Hypothalamus (tissue), 51 donors: ENCODE measurements at places on chromosomes 11 and 22.

DNA sequence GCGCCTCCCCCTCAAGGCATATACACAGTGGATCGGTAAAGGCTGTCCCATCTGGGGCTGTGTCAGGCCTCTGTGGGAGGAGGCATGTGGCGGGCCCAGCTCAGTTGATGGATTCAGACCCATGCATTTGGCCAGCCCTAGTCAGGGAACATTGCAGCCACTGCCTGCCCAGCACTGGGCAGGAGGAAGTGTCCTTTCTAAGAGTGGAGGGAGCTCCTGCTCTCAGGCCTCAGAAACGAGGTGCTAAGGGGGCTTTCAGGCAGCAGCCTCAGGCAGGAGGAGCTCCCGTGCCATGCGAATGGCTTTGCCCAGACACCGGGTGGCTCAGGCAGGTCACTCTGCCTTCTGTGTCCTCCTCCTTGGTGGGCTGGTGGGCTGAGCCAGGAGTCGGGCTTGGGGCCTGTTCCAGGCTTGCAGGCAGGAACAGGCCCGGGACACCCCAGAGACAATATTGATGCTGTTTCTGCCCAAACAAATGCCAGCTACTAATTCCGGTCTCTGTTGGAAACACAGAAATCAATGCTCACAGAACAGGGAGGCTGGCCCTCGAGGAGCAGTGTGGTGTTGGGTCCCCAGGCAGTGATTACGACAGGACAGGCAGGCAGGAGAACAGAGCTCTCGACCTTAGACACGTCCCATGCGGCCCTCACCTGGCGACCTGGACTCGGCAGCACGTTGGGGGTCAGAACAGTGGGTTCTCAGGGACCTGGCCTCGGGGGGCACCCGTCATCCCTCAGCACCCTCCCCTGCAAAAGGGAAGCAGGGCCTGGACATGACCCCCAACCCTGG lies 42.3 kb upstream of the CCDC188 start:
- DNase-seq = no peak

- DNase-seq = no peak
Observed at GRCh38 chr11:124740277-124740882, 638 bp downstream of the NRGN start.

- DNase-seq = no peak
Observed at GRCh38 chr11:88414385-88414861, 76.9 kb upstream of the CTSC start.

DNA sequence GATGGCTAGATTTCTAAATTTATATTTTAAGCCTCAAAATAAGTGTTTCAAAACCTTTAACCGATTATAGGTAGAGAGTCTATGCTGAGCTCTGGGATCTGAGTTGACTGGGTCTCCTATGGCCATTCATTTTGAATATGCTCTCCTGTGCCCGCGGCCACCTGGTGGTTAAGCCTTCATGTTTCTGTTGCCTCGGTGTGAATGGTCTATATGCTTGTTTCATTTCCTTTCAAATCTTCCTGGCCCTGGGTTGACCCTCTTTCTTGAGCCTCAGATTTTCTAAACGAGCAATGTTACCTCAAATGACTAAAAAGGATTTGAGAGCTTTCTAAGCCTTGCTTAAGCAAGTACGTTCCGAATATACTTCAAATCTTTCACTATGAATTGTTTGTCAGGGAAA lies 789.4 kb upstream of the KIRREL3 start:
- no peak for DNase-seq

DNA sequence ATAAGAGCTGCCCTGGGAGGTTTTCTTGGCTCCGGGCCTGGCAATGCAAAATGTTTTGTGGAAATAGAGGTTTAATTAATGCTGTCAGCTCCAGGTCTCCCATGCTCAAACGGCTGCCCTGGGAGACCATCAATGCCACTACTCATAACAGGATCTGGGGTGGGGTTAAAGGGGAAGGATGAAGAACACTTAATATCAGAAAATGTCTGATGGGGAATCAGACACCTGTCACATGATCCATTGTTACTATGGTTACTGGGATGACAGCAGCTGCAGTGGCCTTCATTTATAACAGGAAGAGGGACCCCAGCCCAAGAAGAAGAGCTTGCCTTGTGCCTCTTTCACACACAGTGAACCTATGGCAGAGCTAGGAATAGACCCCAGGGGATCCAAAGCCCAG lies 2.2 kb upstream of the SYT13 start:
- DNase-seq = no peak

- no peak for DNase-seq
Observed at GRCh38 chr11:32307913-32308312, 127.4 kb downstream of the WT1 start.

DNA sequence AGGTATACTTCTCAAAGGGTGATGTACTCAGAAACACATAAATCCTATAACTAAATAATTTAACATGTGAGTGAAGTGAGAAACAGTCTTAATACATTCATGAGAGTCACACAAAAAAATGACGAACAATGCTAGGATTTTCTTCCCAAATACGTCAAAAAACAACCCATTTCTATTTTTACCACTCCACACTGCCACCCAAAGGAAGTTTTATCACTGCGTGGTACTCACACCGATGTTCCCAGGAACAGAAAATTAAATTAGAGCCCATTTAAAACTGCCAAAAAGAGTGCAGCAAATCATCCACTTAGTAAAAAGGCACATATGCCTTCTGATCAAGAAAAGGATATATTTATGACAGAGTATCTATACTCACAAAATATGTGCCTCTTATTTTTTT lies 710.9 kb upstream of the FAT3 start:
- no peak for DNase-seq

DNA sequence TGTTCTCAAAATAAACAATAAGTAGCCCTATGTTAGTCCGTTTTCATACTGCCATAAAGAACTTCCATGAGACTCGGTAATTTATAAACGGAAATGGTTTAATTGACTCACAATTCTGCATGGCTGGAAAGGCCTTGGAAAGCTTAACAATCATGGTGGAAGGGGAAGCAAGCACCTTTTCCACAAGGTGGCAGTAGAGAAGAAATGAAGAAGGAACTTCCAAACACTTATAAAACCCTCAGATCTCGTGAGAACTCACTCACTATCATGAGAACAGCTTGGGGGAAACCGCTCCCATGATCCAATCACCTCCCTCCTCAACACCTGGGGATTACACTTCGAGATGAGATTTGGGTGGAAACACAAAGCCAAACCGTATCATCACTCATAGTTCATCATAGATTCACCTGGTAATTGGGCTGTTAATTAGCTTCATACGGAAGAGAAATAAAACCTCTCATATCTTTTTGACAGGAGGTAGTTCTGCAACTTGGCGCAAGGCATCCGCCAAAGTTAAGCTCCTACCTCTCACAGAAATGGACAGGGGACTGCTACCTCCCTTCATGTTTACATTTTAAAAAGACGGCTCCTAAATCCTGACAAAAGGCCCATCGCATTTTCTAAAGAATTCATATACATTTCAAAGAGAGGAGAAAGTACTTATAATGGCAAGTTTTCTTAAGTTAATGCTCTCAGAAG lies 49.0 kb downstream of the MUC15 start:
- no peak for DNase-seq

GRCh38 chr22:24486501-24486921 lies 8.6 kb upstream of the UPB1 start:
- no peak for DNase-seq

- no peak for DNase-seq
Observed at GRCh38 chr22:19991645-19992451, 24.8 kb downstream of the ARVCF start.

DNA sequence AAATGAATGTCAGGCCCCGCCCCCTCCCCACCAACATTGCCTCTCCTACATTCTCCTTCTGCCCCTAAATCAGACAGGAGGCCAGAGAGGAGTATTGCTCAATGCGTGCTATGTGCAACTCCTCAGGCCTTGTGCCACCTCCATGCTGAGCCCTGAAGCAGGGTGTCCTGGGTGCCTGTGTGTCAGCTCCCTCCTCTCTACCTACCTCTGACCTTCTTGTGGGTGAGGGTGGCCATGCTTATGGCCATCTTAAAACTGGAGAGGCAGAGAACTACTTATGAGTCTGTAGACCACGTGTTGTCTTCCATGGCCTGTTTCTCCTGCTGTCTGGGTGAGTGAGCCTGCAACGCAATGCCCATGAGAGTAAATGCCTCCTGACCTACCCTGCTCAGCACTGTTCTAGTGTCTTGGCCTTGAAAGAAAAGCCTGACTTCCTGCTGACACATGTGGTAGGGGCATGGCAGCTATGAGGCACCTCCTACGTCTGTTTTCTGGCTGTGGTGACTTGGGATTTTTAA lies 10.5 kb downstream of the MCAM start:
- DNase-seq = no peak

DNA sequence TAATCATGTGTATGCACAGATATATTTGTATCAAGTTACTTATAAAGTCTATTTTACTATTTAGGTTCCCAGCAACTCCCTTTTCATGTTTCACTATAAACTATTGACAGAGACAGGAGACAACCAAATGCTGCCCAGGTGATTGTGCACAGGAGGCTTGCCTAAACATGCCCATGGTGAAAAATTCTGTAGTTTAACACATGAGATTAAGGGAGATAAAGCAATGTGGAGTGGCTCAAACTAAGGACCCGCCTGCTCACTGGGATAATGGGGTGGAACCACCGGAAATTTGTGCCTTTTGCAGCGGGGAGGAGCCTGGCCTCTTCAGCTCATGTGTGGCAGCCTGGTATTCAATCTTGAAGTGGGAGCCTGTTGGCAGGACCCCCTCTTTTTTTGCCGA lies 459.5 kb upstream of the CNTN5 start:
- DNase-seq = no peak
